ENCODE measurements at places on chromosomes 2 and 18.

DNA sequence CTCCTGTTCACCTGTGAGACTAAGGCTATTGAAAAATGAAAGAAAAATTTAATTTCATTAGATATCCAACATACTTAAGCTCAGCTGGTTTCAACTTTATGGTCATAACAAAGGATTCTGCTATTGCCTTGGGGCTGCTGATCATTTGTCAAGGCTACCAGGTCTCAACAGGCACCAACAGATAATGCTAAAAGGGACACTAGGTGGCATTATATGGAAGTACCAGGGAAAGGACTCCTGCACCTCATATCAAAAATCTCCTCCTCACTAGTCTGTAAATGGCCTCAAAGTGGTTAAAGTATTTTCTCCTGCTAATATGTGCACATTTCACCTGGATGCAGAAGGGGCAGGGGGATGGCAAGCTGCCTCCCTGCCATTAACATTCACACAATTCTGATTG lies 167.9 kb upstream of the REG3A start:
- DNase-seq: no peak

DNA sequence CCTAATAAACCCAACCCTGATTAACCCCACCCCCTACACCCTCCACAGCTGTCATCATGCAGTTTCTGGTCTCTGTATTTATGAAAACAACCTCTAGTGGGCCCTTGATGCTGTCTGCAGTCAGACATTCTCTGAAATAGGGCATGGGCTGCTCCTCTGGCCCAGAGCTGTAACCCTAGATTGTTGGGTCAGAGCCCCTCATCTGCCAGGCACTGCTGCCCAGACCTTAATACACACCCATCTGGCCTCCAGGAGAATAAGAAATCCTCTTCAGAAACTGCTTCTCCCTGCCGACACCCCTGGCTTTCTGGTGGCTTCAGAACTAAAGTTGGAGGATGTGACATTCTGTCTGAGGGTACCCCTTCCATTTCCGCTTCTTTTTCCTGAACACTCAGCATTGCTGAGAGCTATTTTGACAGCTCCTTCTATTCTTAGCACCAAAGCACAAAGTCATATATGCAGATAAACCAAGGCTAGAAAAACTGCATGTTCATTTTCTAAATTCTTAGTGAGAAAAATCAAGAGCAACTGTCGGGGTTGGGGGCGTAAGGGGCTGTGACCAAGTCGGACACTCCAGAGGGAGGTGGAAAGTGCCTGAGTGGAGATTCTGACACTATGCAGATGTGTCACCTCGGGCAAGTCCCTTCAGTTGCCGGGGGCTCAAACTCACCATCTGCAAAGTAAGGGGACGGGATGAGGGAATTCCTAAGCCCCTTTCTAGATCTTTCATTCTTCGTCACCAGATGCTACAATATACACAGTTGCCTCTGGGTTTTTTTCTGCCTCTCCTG lies 28.7 kb downstream of the SRSF7 start:
- no peak for DNase-seq

DNA sequence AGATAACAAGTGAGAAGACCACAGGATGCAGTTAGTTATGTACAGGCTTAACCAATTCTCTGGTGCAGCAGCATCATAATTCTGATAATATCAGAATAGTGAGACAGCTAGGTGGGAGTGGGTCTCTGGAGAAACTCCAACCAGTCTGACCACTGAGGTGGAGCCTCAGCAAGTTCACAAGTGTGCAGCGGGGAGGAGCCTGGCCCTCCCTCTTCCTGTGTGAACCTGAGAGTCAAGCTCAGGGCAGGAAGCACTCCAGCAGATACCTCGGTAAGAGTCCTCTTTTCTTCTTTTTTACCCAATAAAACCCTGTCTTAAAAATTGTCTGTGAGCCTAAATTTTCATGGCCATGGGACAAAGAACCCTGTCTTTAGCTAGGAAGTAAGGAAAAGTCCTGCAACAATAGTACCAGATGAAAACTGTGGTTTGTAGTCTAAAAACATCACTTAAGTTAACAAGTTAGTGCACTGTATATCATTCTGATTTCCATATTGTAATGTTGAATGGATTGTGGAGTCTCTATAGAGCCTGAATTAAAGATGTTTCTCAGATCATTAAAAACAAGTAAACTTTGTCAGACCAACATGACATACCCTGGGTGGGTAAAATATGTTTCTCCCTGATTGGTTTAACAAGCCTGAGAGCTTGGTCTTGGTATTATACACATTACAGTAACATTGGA lies 370.8 kb downstream of the TMEM182 start:
- no peak for DNase-seq

GRCh38 chr2:11365096-11365879 lies 20.9 kb upstream of the ROCK2 start:
- DNase-seq: no peak

DNA sequence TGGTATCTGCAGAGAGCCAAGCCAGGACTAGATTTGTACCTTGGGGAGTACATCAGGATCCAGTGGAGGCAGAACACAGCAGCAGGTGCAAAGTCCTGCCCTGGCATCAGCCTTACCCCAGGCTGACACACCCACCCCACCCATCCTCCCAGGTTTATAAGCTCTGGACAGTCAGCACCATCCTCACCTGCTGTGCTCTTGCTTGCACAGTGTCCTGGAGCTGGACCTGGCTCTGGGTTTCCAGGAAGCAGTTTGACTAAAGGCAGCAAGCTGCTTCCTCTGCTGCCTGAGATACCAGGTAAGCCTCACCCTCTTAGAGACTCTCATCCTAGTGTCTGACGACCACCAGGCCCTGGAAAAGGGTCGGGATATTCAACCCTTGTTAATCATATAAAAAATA lies at the start of gene SULT1C3:
TSS of gene SULT1C3 (plus strand) at position 183 of the 400 bp plus-strand sequence. CDS start 7,227 bp downstream, outside the sequence.
- DNase-seq: no peak
